ENCODE measurements at places on chromosomes 4 and X. TPM values are rescaled to one million over a fixed set of nuclear protein-coding genes. Genes with fewer than 3 reads are reported as not detected.

GRCh38 chr4:95263960-95264359 lies 284.8 kb downstream of the UNC5C start:
- H3K36me3 ChIP-seq = no peaks in the 10 kb centered on the region
- DNase-seq = no peak
- H3K27ac ChIP-seq = no peak overlapping the region

The CXorf49 gene
- not detected for total RNA-seq

The OPRPN gene
- total RNA-seq = not detected

The ARHGAP36 gene
- total RNA-seq = not detected

DNA sequence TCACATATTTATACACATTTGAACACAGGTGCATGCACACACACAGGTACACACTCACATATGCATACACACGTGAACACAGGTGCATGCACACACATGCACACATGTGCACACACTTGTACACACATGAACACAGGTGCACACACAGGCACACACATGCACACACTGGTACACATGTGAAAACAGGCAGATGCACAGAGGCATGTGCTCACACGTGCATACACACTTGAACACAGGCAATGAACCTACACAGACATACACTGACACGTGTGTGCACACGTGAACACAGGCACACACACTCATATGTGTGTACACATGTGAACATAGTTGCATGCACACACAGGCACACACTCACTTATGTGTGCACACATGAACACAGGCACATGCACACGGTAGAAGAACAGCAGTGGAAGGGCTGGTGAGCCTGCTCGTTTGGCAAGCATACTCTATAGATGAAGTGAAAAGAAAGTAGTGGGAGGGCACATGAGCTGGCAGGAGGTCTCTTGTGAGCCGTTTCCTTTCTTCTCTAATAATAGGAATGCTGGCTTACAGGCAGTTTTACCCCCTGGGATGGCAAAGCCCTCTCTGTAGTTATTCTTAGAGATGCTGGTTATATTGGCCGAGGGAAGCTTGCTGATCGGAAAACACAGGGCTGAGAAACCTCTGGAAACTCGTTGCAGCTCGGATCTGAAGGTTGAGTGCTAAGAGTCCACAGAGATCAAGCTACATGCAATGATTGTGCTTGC lies 279.6 kb upstream of the CLNK start:
- DNase-seq = no peak
- no peak overlapping the region for H3K27ac ChIP-seq
- H3K27me3 ChIP-seq = no peaks in the 10 kb centered on the region
- no peaks in the 10 kb centered on the region for H3K36me3 ChIP-seq
- H3K4me1 ChIP-seq = no peaks in the 10 kb centered on the region
- no peak overlapping the region for H3K4me3 ChIP-seq

The CISD2 gene
- 55.1 TPM for total RNA-seq

The CXCR3 gene
- total RNA-seq = not detected

The SLC6A8 gene
- 9.5 TPM for total RNA-seq

DNA sequence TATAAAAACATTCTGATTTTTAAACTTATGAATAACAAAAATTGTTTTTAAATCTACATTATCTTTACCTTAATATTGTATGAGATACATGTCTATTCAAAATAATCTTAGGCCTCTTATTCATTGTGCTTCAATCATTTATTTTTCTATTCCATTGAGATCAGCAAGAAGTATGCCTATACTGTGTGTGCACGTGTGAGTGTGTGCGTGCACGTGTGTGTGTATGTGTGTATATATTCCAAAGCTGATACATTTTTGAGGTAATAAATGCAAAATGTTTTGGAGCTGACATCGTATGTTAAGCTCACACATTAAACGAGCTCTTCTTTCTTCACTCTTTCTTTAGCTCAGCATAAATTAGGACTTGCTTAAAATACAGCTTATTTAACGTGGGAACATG lies 1701.2 kb upstream of the PCDH10 start:
- no peaks in the 10 kb centered on the region for H3K36me3 ChIP-seq
- H3K4me3 ChIP-seq = no peak overlapping the region
- H3K4me1 ChIP-seq = no peaks in the 10 kb centered on the region
- H3K27me3 ChIP-seq = no peaks in the 10 kb centered on the region
- no peak for DNase-seq

The BRS3 gene
- total RNA-seq = not detected

The SPANXA1 gene
- total RNA-seq = not detected

GRCh38 chrX:99371976-99372595 lies 1038.0 kb downstream of the PCDH19 start:
- H3K36me3 ChIP-seq = no peaks in the 10 kb centered on the region
- H3K4me1 ChIP-seq = no peaks in the 10 kb centered on the region
- H3K4me3 ChIP-seq = no peak overlapping the region
- no peak overlapping the region for H3K27ac ChIP-seq

GRCh38 chr4:84573385-84574068 lies 9.4 kb upstream of the CDS1 start:
- H3K4me3 ChIP-seq = no peak overlapping the region
- peaks cover 4% of the 10 kb centered on the region for H3K4me1 ChIP-seq
- H3K27ac ChIP-seq = no peak overlapping the region
- no peak for DNase-seq
- H3K36me3 ChIP-seq = no peaks in the 10 kb centered on the region

DNA sequence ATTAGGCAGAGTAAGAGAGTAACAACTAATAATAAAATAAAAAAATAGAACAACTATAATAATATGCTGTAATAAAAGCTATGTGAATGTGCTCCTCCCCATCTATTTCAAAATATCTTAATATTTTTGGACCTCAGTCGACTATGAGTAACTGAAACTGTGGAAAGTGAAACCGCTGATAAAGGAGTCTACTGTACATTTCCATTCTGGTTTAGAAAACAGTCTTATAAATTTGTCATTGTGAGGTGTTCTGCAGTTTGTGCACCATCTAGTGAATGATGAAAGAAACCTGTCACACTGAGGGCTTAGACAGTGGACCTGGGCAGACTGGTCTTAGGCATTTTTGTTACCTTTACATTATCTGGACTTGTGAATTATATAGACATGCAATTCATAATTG lies 42.0 kb downstream of the TMEM150C start:
- no peaks in the 10 kb centered on the region for H3K27me3 ChIP-seq
- H3K4me3 ChIP-seq = no peak overlapping the region
- DNase-seq = no peak
- no peaks in the 10 kb centered on the region for H3K36me3 ChIP-seq
- no peak overlapping the region for H3K27ac ChIP-seq

- no peak overlapping the region for H3K4me3 ChIP-seq
- H3K4me1 ChIP-seq = no peaks in the 10 kb centered on the region
- no peak for DNase-seq
- H3K36me3 ChIP-seq = no peaks in the 10 kb centered on the region
Observed at GRCh38 chr4:67934628-67935027, 28.7 kb downstream of the TMPRSS11A start.

- H3K4me3 ChIP-seq = no peak overlapping the region
- no peak for DNase-seq
- H3K27ac ChIP-seq = no peak overlapping the region
Observed at GRCh38 chrX:24002792-24003191, 24.2 kb downstream of the KLHL15 start.

The CXCL6 gene
- 0.08 TPM for total RNA-seq

DNA sequence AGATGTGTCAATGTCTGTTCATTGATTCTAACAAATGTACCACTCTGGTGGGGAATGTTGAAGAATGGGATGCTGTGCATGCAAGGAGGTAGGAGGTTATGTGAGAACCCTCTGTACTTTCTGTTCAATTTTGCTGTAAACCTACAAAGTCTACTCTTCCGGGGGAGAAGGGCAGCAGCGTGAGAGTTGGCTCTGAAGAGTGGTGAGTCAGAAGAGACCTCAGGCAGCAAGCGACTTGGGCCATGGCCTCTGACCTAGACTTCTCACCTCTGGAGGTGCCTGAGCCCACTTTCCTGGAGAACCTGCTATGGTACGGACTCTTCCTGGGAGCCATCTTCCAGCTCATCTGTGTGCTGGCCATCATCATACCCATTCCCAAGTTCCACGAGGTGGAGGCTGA lies 26.7 kb downstream of the MANBA start:
- no peaks in the 10 kb centered on the region for H3K27me3 ChIP-seq
- H3K36me3 ChIP-seq = no peaks in the 10 kb centered on the region
- no peak overlapping the region for H3K4me3 ChIP-seq
- no peak overlapping the region for H3K27ac ChIP-seq
- no peaks in the 10 kb centered on the region for H3K4me1 ChIP-seq

The TIMM8A gene
- 20.5 TPM for total RNA-seq

The IL15 gene
- 16.3 TPM for total RNA-seq

The IKBKG gene
- total RNA-seq = 9.5 TPM

The TRAM1L1 gene
- 6.4 TPM for total RNA-seq

DNA sequence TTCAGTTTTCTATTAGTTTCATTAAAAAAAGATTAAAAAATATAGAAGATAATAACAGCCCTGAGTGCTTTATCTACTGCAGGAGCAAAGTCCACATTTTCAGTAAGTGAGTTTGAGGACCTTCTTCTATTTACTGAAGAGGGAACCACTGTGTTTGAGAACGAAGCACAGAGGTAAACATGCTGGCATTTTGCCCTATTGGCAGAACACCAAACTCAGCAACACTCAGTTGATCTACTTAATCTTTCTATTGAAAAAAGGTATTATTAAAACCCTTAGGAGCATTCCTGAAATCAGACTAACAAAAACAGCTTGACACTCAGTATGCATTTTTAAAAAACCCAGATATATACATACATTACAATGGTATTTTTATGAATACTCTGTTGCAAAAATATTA lies 1496.7 kb downstream of the TECRL start:
- no peak for DNase-seq
- H3K27me3 ChIP-seq = no peaks in the 10 kb centered on the region
- no peaks in the 10 kb centered on the region for H3K4me1 ChIP-seq
- no peak overlapping the region for H3K27ac ChIP-seq
- H3K4me3 ChIP-seq = no peak overlapping the region

DNA sequence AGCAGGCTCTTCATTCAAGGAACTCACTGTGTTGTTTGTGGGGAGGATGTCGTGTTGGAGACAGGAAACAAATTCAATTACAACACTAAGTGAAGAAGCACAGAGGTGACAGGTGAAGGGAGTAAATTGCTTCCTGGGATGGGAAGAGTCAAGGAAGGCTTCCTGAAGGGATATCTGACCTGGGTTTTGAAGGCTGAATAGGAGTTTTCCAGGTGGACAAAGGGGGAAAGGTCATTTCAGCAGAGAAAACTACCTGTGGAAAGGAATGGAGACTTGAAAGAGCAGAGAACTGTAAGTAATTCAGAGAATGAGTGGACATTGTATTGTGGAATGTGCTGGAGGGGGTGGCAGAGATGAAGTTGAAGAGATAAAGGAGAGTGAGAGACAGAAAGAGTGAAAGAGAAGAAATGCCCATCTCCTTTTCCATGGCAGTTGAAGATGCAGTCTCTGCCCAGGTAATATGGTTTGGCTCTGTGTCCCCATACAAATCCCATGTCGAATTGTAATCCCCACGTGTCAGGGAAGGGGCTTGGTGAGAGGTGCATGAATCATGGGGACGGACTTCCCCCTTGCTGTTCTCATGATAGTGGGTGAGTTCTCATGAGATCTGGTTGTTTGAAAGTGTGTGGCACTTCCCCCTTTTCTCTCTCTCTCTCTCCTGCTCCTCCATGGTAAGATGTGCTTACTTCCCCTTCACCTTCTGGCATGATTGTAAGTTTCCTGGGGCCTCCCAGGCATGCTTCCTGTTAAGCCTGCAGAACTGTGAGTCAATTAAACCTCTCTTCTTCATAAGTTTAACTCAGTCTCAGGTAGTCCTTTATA lies 205.7 kb upstream of the BCOR start:
- no peaks in the 10 kb centered on the region for H3K4me1 ChIP-seq
- no peaks in the 10 kb centered on the region for H3K27me3 ChIP-seq
- no peak overlapping the region for H3K27ac ChIP-seq

The CBR4 gene
- total RNA-seq = 17.7 TPM

DNA sequence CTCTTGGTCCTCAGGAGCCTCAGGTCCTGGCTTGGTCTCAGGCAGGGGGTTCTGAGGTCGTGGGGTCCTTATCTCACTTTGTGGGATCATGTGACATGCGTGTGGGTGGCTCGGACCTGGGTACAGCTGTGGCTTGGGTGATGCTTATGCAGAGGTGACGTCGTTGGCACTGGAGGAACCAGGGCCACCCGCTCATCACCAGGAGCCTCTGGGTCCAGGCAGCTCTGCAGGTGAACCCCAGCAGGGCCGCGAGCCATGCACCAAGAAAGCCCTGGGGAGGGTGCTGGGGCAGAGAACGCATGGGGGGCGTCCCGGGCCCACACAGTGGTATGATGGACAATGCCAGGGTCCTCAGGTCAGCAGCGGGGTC lies 8.7 kb downstream of the ATP5ME start:
- H3K4me3 ChIP-seq = no peak overlapping the region
- H3K4me1 ChIP-seq = no peaks in the 10 kb centered on the region
- H3K27ac ChIP-seq = no peak overlapping the region

DNA sequence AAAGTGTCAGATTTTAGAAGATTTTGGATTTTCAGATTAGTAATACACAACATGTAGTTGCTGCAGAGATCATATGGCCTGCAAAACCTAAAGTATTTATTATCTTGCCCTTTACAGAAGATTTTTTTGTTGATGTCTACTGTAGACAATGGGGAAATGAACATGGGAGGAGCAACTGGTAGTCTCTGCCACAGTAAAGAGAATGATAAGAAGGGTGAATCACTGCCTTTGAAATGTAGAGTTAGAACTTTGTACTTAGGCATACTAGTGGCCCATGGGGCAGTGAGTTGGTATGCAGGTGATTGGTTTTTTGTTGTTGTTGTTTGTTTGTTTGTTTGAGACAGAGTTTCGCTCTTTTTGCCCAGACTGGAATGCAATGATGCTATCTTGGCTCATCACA lies 50.1 kb downstream of the GAB1 start:
- H3K27ac ChIP-seq = no peak overlapping the region
- no peaks in the 10 kb centered on the region for H3K36me3 ChIP-seq
- DNase-seq = no peak
- no peaks in the 10 kb centered on the region for H3K27me3 ChIP-seq

- DNase-seq = no peak
- no peaks in the 10 kb centered on the region for H3K36me3 ChIP-seq
- H3K4me1 ChIP-seq = no peaks in the 10 kb centered on the region
- H3K27ac ChIP-seq = no peak overlapping the region
Observed at GRCh38 chr4:40185830-40186664, 10.8 kb upstream of the RHOH start.

The PNMA6A gene
- total RNA-seq = not detected

- no peaks in the 10 kb centered on the region for H3K4me1 ChIP-seq
- H3K27me3 ChIP-seq = no peaks in the 10 kb centered on the region
- H3K27ac ChIP-seq = no peak overlapping the region
Observed at GRCh38 chrX:36543499-36543898, 464.7 kb upstream of the FAM47C start.

DNA sequence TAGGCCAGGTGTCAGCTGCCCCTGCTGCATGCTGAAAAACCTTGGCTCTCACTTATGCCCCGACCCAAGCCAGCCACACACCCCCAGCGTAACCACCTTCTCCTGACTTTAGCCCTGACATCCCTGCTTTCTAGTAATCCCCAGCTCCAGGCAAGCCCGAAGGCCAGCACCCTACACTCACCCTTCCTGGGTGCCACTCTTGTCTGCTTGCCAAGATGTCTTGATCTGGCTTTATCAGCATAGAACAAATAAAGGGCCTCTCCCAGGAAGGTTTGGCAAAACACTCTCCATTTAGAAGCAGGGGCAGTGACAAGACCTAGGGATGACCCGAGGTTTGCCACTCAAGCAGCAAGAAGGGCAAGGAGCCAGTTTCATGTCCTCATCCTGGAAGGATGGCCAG lies 6.8 kb upstream of the MAP9 start:
- H3K4me3 ChIP-seq = no peak overlapping the region
- H3K4me1 ChIP-seq = no peaks in the 10 kb centered on the region
- H3K36me3 ChIP-seq = no peaks in the 10 kb centered on the region
- DNase-seq = no peak
- H3K27me3 ChIP-seq = no peaks in the 10 kb centered on the region

The HSPA4L gene
- total RNA-seq = 4.8 TPM

The COX7B2 gene
- total RNA-seq = not detected
